Activated gamma-delta T cell treated with anti-CD3 and anti-CD28 coated beads, Interleukin-2, amount 50 U/mL, for 16 hours (primary cell): ENCODE measurements at places on chromosomes 12 and 14.

DNA sequence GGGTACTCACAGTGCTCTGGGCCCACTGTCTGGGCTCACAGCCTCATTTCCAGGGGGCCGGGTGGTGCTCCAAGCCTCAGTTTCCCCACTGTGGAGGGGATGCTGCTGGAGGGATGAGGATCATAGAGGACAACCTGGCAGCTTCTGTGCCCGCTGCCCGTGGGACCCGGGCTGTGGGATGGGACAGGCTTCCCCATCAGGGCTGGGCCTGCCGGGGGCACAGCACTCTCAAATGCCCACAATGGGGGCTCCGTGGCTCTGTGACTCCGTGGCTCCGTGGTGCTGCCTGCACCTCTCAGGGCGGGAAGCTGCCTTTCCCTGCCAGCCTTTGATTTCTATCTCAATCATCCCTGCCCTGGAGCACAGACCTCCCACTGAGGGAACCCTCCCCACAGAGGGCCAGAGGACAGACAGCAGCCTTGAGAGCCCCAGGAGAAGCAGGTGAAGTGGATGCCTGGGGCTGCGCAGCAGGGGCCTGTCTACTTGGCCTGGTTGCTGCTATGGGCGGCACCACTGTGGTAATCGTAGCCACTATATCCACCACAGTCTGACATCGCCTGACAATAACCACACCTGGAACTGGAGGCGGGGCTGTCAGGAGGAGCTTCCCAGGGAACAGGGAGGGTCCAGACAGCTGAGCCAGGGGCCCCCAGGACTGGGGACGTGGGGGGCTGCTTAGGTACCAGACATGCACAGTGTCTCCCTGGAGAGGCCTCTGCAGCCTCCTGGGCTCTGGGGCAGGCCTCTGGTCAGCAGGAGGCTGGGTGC lies 375.9 kb downstream of the TMEM121 start:
- DNase-seq = no peak

DNA sequence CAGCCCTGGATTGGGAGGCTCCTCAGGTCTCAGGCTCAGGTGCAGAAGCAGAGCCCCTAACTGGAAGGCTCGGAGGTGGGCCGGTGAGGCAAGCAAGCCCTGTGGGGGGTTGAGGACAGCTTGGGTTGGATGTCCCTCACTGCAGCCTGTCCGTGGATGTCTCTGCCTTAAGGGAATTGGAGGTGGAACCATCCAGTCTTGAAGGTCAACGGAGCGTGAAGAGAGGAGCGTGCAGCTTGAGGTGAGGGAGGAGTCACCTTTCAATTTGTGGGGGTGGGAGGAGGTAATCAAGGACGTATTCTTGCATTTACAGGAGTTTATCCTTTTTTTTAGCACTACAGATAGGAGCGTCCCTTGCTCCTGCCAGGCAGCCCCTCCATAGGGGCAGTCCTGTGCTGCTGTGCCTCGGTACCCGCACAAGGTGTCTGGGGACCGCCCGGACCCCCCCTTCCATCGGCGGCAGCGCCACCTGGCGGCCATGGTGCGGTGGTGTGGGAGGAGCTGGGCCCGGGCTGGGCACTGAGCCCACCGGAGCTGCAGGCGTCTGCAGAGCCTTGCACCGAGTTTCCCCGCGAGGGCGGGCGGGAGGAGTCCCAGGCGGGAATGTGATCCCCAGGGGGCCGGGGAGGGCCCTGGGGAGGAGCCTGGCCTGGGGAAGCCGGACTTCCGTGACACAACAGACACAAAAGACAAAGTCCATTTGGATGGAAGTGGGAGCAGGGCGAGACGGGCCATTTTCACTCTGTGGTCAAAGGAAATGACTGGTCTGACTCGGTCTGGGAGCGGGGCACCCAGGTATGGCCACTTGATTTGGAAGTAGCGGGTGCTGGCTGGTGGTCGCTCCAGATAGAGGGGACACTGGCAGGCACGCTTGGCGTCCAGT lies 864 bp downstream of the DNAJC22 start:
- peak; percentile 74 for DNase-seq

DNA sequence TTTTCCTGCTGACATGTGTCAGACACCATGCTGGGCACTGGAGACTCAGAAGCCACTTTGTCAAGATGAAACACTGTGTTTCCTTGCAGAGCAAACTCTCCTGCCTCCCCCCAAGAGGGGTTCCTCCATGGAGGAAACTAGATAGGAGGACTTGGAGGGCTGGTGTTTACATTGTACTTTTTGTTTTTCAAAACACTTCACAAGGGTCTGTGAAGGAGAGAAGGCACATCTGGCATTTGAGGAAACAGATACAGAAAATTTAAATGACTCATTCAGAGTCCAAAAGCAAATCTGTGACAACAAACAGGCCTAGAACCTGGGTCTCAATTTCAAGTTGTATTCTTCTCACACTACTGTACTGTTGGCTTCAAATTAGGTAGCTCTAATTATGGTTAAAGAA lies 6.7 kb upstream of the CDKL1 start:
- no peak for DNase-seq

DNA sequence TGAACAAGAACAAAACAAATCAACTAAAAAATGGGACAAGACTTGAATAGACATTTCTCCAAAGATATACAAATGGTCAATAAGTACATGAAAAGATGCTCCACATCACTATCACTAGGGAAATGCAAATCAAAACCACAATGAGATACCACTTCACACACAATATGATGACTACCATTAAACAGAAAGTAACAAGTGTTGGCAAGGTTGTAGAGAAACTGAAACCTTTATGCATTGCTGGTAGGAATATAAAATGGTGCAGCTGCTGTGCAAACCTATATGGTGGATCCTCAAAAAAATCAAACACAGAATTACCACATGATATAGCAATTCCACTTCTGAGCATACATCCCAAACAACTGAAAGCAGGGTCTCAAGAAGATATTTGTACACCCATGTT lies 5.2 kb downstream of the SMAGP start:
- no peak for DNase-seq

- no peak for DNase-seq
These were observed 8.6 kb downstream of the SETD1B start for GRCh38 chr12:121812320-121812871.

- no peak for DNase-seq
These were observed 281.6 kb upstream of the NPAS3 start for GRCh38 chr14:32657081-32657480.

- no peak for DNase-seq
These were observed 106.7 kb downstream of the PPM1A start for GRCh38 chr14:60355768-60356167.

DNA sequence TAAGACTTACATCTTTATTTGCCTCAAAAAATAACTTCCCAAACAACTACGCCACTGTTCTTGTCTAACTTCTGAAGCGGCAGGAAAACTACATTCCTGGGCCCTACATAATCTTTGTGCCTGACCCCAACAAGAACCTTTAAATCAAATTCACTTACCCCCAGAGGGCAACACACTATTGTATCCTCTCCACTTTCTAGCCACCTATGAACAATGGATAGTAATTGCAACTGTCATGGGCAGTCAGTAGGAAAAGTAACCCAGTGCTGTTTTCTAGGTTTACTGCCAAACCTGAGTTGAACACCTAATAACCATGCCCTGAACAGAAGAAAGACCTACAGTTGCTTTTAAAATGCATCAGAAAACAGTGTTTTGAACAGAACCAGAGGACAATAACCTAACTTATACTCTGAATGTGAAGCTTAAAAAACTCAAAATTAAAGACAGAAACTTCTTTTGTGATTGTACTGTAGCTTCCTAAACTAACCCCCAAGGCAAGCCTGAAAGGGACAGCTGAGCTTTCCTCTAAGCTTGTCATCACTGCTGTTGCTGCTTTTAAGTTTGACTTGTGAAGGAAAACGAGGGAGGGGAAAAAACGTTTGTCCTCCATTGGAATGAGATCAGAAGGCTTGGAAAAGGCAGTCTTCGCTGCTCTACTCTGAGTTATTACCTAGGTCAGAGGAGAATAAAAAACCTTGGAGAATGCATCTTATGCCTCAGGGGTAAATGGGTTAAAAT lies 195.7 kb downstream of the SOX5 start:
- no peak for DNase-seq

- no peak for DNase-seq
These were observed 165.5 kb upstream of the ATP2B1 start for GRCh38 chr12:89874146-89874545.

DNA sequence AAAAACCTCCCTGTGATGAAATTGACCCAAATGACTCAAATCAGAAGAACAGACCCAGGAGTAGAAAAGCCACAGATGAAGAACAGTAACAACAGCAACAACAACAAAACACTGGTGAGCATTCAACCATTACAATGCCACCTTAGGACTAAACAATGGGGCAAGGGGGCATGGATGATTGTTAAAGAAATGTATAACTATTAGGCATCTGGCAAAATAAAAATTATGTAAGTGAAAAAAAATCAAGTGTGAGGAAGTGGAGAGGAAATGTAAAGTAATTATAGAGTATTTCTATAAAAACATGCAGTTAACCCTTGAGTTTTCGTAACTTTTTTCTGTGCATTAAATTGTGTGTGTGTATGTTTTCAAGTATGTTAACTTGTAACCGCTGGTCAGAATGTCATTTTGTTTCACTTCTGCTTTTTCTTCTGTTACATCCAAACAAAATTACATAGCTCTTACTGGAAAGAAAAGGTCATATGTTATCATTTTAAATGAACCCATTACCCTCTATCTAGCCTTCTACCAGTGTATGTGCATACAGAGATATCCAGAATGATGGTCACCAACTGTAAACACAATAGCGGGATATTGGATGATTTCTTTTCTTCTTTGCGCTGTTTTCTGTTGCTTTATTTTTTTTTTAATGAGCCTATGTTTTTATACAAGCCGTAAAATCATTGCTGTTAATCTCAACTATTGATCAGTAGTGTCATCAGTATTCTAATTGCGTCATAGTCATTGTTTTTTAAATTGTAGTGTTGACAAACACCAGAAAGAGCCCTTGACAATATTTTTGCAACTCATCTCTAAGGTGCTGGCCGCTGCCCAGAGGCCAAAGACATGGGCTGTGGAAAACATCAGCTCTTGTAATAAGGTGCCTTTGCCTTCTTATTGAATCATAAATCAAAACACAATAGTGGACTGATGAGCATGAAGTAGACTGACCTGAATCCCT lies 170.6 kb downstream of the CRADD start:
- no peak for DNase-seq

DNA sequence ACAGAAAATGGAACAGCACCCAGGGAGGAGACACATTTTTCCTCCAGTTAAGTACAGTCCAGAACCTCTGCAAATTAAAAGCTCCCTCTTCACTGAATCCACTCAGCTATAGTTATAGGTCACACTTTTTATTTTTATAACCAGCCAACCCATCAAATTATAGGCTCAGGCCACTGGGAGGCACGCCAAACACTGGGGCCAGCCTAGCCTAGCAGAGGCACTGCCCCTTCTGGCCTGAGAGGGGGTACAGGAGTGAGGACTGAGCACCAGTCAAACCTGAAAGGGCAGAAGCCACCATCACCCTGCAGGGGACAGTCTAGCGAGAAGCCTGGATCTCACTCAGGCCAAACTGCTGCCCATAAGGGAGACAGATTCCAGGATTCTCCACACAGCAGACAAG lies 19.3 kb downstream of the FMNL3 start:
- DNase-seq = no peak

- DNase-seq = no peak
These were observed 437.3 kb downstream of the TMEM132D start for GRCh38 chr12:129466499-129466898.

DNA sequence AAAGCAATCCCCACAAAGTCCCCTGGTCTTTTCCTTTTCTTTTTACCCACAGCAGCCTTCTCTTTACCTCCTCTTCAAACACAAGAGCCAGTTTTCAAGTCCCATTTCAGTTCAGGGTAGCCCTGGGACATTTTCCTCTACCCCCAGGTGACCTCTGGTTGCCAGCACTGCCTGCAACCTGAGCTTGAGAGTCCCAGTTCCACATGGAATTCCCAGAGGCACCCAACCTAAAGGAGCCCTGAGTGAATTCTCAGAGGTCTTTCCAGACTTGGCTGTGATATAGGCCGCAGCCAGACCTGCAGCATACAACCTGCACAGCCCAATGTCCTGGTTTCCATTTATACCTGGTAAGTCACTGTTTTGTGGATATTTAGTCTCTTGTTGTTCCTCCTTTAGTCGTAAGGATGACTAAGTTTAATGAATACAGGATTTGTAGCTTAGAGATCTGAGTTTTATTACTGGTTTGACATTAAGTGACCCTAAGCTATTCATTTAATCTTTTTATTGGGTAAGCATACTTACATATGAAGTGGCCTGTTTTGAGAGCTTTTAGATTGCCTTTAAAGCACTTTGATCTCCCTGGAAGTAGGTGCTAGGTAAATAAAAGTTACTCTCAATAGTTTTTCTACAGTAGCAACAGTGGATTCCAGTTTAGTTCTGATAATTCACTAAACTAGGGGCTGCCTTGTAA lies 159.8 kb downstream of the TGFB3 start:
- DNase-seq = no peak

GRCh38 chr12:131379738-131380137 lies 331.2 kb upstream of the SFSWAP start:
- no peak for DNase-seq

DNA sequence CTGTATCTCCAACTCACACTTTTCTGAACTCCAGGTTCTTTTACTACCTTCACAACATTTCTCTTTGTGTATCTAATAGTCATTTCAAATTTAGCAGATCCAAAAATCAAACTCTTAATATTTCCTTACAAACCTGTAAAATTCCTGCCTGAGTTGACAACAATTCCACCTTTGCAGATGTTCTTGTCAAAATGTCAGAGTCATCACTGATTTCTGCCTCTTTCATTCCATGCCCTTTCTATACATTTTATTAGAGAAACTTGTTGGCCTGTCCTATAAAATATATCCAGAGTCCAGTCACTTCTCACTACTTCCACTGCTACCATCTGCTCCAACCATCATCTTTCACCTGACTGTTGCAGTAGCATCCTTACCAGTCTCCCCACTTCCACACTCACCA lies 119.7 kb downstream of the CAPZA3 start:
- DNase-seq = no peak
